Activated gamma-delta T cell treated with Interleukin-2 at 50 U/mL for 16 hours (primary cell): ENCODE measurements at places on chromosomes 4 and X.

GRCh38 chr4:7295197-7295910 is 103.0 kb downstream of the SORCS2 start:
- no peak for DNase-seq

GRCh38 chr4:151207186-151207585 is 69.8 kb upstream of the PRSS48 start:
- DNase-seq, result no peak

DNA sequence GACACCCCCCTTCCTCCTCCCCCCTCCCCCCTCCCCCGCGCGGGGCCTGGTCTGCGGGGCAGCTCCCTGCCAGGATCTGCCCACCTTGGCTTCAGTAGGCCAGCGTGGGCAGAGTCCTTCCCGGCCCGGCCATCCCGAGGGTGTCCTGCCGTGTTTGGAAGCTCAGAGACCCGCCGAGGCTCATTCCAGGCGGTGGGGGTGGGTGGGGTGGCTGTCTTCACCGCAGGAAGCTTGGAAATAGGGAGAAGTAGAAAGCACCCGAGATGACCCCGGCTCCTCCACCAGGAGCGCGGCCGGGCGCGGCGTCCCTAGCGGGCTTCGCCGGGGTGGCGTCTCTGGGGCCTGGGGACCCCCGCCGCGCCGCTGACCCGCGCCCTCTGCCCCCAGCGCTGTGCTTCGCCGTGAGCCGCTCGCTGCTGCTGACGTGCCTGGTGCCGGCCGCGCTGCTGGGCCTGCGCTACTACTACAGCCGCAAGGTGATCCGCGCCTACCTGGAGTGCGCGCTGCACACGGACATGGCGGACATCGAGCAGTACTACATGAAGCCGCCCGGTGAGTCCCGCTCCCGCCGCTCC is 1.6 kb downstream of the NAT8L start:
- DNase-seq, result no peak

DNA sequence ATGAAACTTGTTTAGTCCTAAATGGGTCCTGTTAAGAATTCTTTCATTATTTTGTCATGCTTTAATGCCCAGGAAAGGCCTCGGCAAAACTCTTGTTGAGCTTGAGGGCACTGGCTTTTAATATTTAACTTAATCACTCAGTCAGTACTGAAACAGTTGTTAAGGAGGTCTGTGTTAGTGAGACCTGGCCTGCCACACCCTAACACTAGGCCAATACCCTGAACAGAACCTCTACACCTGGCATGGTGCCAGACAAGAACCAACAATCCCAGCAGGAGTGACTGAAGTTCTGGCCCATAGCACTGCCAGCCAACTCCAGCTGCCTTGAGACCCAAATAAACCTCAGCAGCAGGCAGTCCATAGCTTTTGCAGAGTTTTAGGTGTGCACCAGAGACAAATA is 85.7 kb upstream of the ITM2A start:
- no peak for DNase-seq

DNA sequence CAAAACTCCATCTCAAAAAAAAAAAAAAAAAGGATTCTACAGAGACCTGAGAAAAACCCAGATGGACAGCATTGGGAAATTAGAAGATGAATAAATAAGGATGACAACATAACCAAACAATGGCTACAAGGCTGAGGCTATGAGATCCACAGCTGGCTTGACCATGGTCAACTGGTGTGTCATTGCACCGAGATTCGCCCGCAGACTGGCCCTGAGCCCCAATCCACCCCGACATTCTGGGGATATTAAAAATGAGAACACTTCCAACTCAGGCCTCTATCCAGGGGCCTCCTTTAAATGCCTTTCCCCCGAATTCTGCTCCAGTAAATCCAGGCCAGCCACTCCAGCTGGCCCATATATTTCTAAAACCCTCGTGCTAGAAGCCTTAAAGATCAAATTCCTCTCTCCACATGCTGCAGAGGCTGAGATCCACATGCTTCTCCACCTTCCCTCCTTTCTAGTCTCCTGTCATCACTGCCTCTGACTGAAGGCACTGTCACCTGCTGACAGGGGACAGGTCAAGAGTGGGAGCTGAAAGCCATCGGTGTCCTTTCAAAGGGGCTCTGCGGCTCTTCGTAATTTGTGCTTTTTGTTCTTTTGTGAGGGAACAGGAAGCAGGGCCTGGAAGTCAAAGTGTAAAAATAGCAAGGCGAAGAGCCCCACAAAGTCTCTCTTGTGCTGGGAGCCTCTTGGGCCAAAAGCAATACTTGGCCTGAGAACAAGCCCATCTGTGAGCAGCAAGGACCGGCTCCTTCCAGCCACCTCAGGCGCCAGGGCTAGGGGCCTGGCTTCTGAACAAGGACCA is 203.7 kb downstream of the NSUN7 start:
- no peak for DNase-seq

GRCh38 chr4:115272594-115272993 is 159.2 kb upstream of the NDST4 start:
- no peak for DNase-seq
